ENCODE measurements at places on chromosomes 16 and 17.
A peak's percentile ranks its signal among the peaks of the same experiment; 100 is the strongest.

GRCh38 chr17:49388692-49389513 is 25.8 kb downstream of the PHB1 start:
- H3K36me3 ChIP-seq: no peaks in the 10 kb centered on the region
- peaks cover 54% of the 10 kb centered on the region for H3K4me1 ChIP-seq
- no peak for DNase-seq
- peak overlapping the region; percentile 41 for H3K4me3 ChIP-seq

DNA sequence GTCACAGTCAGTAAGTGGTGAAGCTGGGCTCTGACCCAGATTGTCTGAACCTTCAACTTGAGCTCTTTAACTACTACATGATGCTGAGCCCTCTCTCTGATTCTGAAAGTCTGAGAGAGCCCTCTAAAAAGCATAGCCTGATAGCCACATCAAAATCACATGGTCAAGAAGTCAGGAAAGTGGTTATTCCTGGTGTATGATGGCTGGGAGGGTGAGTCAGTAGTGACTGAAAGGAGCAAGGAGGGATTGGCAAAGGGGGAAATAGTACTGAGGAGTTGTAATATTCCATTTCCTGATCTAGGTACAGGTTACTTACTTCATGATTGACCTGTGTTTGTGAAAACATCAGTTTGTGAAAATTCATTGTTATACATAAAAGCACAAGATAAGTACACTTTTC is 89.1 kb downstream of the SSH2 start:
- H3K27me3 ChIP-seq: no peaks in the 10 kb centered on the region
- DNase-seq: no peak
- H3K27ac ChIP-seq: no peak overlapping the region
- H3K4me3 ChIP-seq: no peak overlapping the region
- no peaks in the 10 kb centered on the region for H3K36me3 ChIP-seq
- no peaks in the 10 kb centered on the region for H3K4me1 ChIP-seq

DNA sequence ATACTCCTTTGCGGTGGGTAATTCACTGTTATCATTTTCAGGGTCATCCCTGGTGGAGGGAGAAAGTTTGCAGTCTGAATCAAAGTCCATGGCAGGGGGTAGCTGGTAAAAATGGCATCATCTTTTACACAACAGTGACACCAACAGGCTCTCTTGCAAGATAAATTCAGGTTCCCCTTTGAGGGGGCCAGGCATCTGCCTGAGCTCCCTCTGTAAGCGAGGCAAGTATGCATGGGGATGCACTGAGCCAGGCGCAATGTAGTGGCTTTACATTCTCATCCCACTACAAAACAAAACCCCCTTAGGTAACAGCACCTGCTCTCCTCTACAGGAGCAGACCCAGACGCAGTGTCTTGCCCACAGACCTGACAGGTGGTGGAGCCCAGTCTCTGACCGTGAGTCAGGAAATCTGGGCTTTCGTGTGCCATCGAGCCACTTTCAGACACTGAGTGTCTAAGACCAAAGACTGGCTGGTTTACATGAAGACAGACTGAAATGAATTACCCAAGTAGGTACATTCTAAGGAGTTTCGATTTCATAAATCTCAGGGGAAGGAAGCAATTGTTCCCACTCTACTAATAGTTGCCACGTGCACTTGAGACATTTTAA is 17.7 kb downstream of the LITAFD start:
- no peaks in the 10 kb centered on the region for H3K4me1 ChIP-seq
- peaks cover 89% of the 10 kb centered on the region for H3K36me3 ChIP-seq
- no peaks in the 10 kb centered on the region for H3K27me3 ChIP-seq
- H3K27ac ChIP-seq: no peak overlapping the region
- DNase-seq: no peak

GRCh38 chr16:16830401-16830800 is 451.5 kb downstream of the NPIPA7 start:
- no peaks in the 10 kb centered on the region for H3K4me1 ChIP-seq
- H3K27me3 ChIP-seq: no peaks in the 10 kb centered on the region
- no peak overlapping the region for H3K27ac ChIP-seq
- H3K4me3 ChIP-seq: no peak overlapping the region
- DNase-seq: no peak

GRCh38 chr16:67547423-67548264 is 14.7 kb upstream of the CTCF start:
- H3K4me1 ChIP-seq: peaks cover 43% of the 10 kb centered on the region
- peak; percentile 55 for DNase-seq
- peak overlapping the region; percentile 41 for H3K4me3 ChIP-seq
- H3K27ac ChIP-seq: peak overlapping the region; percentile 42
- no peaks in the 10 kb centered on the region for H3K27me3 ChIP-seq

DNA sequence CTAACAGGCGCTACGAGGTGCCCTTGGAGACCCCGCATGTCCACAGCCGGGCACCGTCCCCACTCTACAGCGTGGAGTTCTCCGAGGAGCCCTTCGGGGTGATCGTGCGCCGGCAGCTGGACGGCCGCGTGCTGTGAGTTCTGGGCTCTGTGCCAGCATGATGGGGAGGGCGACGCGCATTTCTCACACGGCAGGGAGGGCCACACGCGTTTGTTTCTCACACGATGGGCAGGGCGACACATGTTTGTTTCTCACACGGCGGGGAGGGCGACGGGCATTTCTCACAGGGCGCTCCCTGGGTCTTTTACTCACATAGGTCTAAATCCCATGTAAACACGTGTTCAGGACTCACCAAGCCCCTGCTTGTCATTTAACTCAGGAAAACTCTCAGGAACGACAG is 4.4 kb downstream of the GAA start:
- H3K27ac ChIP-seq: no peak overlapping the region
- H3K27me3 ChIP-seq: no peaks in the 10 kb centered on the region
- peaks cover 9% of the 10 kb centered on the region for H3K4me1 ChIP-seq

DNA sequence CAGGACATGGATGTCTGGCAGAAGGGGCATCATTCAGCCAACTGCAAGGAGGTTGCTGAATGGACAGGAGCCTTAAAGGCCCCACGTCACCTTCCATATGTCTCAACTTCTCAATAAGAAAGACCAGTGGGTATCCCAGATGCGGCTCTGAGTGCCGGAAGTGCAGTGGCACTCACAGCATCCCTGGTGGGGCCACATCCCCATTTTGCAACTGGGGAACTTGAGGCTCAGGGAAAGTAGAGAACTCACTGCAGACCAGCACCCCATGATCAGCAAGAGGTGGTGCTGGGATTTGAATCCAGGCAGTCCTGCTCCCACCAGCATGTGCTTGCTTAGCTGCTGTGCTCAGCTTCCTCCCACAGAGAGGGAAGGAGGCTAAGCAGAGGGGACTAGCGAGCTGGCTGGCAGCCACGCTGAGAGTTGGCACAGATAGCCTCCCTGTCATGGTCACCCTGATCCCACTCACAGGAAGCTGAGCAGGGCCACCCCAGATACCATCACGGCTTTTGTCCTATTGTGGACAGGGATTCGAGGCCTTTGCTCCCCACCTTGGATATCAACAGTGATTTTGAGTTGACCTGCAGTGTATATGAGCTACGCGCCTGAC is 294.2 kb upstream of the FOXF1 start:
- no peaks in the 10 kb centered on the region for H3K4me1 ChIP-seq
- no peaks in the 10 kb centered on the region for H3K36me3 ChIP-seq
- H3K4me3 ChIP-seq: no peak overlapping the region
- no peaks in the 10 kb centered on the region for H3K27me3 ChIP-seq

- DNase-seq: no peak
- H3K36me3 ChIP-seq: no peaks in the 10 kb centered on the region
- no peak overlapping the region for H3K27ac ChIP-seq
- H3K4me1 ChIP-seq: no peaks in the 10 kb centered on the region
- no peak overlapping the region for H3K4me3 ChIP-seq
Observed at GRCh38 chr17:59244081-59244480, 23.8 kb downstream of the GDPD1 start.

- no peaks in the 10 kb centered on the region for H3K27me3 ChIP-seq
- H3K36me3 ChIP-seq: no peaks in the 10 kb centered on the region
- H3K27ac ChIP-seq: no peak overlapping the region
- no peak overlapping the region for H3K4me3 ChIP-seq
Observed at GRCh38 chr16:60419859-60420258, 1616.4 kb downstream of the CDH8 start.

GRCh38 chr16:46573834-46574159 is 47.4 kb downstream of the SHCBP1 start:
- no peak for DNase-seq
- no peaks in the 10 kb centered on the region for H3K4me1 ChIP-seq
- no peak overlapping the region for H3K27ac ChIP-seq
- no peaks in the 10 kb centered on the region for H3K36me3 ChIP-seq

- no peak overlapping the region for H3K27ac ChIP-seq
- no peak for DNase-seq
- peaks cover 4% of the 10 kb centered on the region for H3K4me1 ChIP-seq
- H3K36me3 ChIP-seq: no peaks in the 10 kb centered on the region
- peaks cover 4% of the 10 kb centered on the region for H3K27me3 ChIP-seq
Observed at GRCh38 chr16:58459344-58460218, 40.4 kb upstream of the NDRG4 start.

DNA sequence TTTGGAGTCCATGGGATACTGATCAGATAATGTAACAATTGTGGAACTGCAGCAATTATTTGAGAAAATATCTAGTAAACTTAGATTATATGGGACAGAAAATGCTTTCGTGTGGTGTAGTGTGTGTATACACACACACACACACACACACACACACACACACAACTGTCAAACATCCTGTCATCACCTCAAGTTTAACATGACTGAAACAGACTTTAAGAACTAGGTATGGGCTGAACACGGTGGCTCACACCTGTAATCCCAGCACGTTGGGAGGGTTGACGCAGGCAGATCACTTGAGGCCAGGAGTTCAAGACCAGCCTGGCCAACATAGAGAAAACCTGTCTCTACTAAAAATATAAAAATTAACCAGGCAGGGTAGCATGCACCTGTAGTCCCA is 544 bp upstream of the EVI2A start:
- no peaks in the 10 kb centered on the region for H3K27me3 ChIP-seq
- no peaks in the 10 kb centered on the region for H3K36me3 ChIP-seq
- peaks cover 20% of the 10 kb centered on the region for H3K4me1 ChIP-seq
- H3K27ac ChIP-seq: peak overlapping the region; percentile 73
- DNase-seq: no peak

GRCh38 chr16:2962334-2963073 is 1.6 kb upstream of the KREMEN2 start:
- H3K4me3 ChIP-seq: no peak overlapping the region
- peaks cover 48% of the 10 kb centered on the region for H3K4me1 ChIP-seq
- H3K36me3 ChIP-seq: no peaks in the 10 kb centered on the region
- peak; percentile 24 for DNase-seq
- H3K27me3 ChIP-seq: peaks cover 16% of the 10 kb centered on the region

DNA sequence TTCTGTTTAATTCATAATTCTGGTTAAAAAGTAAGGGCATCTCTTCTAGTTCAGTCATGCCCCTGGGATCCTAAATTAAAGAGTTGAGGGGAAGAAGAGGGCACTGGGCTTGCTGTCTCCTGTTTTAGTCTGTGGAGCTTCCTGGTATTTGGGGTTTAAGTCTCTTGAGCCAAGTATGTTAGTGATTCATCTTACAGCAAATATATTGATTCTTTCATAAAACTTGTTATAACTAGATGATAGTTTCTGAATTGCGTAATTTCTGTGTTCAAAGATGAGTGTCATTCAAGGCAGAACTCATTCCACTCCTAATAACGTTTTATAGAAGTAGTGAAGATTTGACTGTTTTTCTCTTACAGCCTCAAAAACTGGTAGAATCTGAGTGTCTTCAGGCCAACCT is 1.7 kb downstream of the TXNDC17 start:
- no peaks in the 10 kb centered on the region for H3K27me3 ChIP-seq
- DNase-seq: no peak
- H3K27ac ChIP-seq: peak overlapping the region; percentile 81

- peak within 1 kb of the TSS; percentile 26 for H3K27ac ChIP-seq
- peaks cover 17% of the 10 kb centered on the region for H3K4me1 ChIP-seq
- peak; percentile 37 for DNase-seq
- no peak within 1 kb of the TSS for H3K4me3 ChIP-seq
- H3K36me3 ChIP-seq: no peaks in the 10 kb centered on the region
Observed at GRCh38 chr17:3557768-3558583, at the start of gene TRPV3. Gene TRPV3, minus strand, starts transcription at chr17:3557812. Its CDS starts 2,962 bp downstream, at chr17:3554850.

DNA sequence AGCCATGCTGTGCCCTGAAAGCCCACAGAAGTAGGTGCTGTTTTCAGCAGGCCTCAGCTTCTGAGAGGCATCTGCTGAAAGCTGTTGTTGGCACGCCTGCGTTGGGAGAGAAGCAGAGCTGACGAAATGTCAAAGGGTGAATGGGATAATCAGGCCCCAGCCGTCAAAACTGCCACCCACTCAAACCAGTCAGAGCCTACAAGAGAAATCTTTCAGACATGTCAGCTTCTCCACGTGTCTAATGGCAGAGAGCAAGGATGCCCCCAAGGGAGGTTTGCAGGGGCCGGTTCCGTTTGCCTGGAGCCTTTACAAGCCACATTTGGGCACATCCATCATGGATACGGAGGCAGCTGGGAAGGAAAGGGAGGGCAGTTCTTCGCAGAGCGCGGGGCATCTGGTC is 568.2 kb upstream of the EEF2KMT start:
- H3K27ac ChIP-seq: no peak overlapping the region
- H3K4me1 ChIP-seq: no peaks in the 10 kb centered on the region
- no peaks in the 10 kb centered on the region for H3K36me3 ChIP-seq
- DNase-seq: no peak
- H3K4me3 ChIP-seq: no peak overlapping the region
- H3K27me3 ChIP-seq: no peaks in the 10 kb centered on the region

GRCh38 chr16:69894676-69895075 is 56.5 kb upstream of the CLEC18A start:
- H3K4me3 ChIP-seq: no peak overlapping the region
- H3K36me3 ChIP-seq: peaks cover 12% of the 10 kb centered on the region

- no peak overlapping the region for H3K27ac ChIP-seq
- no peak overlapping the region for H3K4me3 ChIP-seq
- H3K27me3 ChIP-seq: no peaks in the 10 kb centered on the region
- no peak for DNase-seq
- H3K4me1 ChIP-seq: peaks cover 29% of the 10 kb centered on the region
- peaks cover 57% of the 10 kb centered on the region for H3K36me3 ChIP-seq
Observed at GRCh38 chr17:45403906-45404490, 28.7 kb downstream of the ARHGAP27 start.

DNA sequence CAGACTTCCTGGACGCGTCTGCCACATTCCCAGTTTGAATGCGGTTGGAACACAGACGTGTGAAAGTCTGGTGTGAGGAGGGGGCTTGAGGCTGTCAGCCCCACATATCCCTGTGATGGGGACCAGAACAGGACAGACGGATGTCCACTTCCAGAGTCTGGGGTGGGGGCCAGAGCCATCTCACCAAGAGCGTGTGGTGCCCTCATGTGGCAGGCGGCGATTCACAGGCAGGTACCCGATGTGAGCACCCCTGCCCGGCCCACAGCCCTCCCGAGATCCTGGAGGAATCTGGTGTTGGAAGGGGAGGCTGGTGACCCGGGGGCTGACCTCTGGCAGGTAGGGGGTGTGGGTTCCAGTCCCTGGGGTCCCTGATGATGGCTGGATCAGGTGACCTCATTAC is 51.5 kb downstream of the ENGASE start:
- no peak for DNase-seq
- no peaks in the 10 kb centered on the region for H3K4me1 ChIP-seq
- no peaks in the 10 kb centered on the region for H3K36me3 ChIP-seq
- no peak overlapping the region for H3K27ac ChIP-seq
- H3K27me3 ChIP-seq: no peaks in the 10 kb centered on the region

- no peaks in the 10 kb centered on the region for H3K36me3 ChIP-seq
- H3K4me3 ChIP-seq: no peak overlapping the region
- no peak for DNase-seq
- no peaks in the 10 kb centered on the region for H3K27me3 ChIP-seq
- no peak overlapping the region for H3K27ac ChIP-seq
Observed at GRCh38 chr17:9294661-9295210, 273.4 kb downstream of the NTN1 start.

- DNase-seq: no peak
- no peak overlapping the region for H3K27ac ChIP-seq
- peaks cover 7% of the 10 kb centered on the region for H3K4me1 ChIP-seq
- no peak overlapping the region for H3K4me3 ChIP-seq
- H3K36me3 ChIP-seq: no peaks in the 10 kb centered on the region
Observed at GRCh38 chr17:72707881-72708280, 384.6 kb downstream of the SLC39A11 start.
